ENCODE measurements at places on chromosomes 3 and 15. TPM values are rescaled to one million over a fixed set of nuclear protein-coding genes. Genes with fewer than 3 reads are reported as not detected.

DNA sequence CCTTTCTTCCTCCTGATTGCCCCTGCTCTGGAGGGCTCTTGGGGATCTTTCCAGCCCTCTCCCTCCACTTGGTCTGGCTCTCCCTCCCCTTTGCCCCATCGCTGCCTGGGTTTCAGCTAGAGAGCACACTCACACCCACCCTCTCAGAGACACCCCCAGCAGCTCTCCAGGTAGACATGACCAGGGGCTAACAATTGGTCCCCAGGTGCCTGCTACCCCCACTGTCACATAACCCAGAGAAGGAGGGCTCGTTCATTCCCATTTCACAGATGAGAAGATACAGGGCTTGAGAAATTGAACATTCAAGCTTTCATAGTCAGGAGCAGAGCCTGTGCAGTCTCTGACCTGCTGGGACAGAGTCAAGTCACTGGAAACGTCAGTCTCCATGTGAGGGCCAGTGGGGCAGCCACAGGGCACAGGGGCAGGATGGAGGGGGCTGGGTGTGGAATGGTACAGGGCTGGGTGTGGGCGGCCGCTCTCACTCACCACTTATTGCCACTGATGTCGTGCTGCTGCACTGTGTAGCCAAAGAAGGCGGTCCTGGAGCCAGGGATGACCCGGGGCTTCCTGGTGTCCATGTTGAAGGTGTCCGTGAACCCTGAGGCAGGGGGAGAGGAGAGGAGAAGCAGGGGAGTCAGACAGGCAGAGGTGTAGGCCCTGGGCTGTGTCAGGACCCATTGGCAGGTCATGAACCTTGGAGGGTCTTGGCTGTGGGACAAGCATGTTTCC lies 29.4 kb downstream of the ITGA11 start:
- DNase-seq: no peak

DNA sequence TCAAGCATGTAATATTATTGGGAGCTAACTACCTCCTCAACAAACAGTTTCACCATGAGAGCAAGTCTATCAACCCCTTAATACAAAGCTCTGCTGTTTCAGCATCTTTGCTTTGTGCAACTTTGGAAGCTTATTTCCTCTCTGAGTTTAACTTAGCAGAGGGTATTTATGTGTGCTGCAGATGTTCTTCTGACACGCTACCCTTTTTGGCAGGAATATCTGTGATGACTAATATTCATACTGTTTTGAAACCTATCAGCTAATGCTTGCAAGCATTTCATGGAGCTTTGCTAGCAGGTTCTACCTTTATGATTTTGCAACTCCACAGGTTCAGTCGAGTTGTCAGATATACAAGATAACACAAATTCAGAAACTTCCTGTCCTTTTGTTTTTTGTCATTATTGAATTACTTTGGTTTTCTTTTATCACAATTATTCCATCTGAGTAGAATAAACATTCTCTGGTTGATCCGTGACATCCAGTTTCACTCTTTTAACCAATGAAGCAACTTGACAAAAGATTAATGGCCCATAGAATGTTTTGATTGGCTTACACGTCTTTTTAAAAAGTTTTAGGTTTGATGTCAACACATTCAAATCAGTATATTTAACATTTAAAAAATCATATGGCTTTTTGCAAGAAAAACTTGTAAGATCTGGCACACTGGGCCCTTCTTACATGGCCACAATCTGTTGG lies 1.7 kb upstream of the SLC9A9 start:
- no peak for DNase-seq

- no peak for DNase-seq
These were observed 38.6 kb downstream of the CTNNB1 start for GRCh38 chr3:41237907-41238306.

- no peak for DNase-seq
These were observed 281.9 kb upstream of the C2CD4B start for GRCh38 chr15:62446984-62447383.

DNA sequence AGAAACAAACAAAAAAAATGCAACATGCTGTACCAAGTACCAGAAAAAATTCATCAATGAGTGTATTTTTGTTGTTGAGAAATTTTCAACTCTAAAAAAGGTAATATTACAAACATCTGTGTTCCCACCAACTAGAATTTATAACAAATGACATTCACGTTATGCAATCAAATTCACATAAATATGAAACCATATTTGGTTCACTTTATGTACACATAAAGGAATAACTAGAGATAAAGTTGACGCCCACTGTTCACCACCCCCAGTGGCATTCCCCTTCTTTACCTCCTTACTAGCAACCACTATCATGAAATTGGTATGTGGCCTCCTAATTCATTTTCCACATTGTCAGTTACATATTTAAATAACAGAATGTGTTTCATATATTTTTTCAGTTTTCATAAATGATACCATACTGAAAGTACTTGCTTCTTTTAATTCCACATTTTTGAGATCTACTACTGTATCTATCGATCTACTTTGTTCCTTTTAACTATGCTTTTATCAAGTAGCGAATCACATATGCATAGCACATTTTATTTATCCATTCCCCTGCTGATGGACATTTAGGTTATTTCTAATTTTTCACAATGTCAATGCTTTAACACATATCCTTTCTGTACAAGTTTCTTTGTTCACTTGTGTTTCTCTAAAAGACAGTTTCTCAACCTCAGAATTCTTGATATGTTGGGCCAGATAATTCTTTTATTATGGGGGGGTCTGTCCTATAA lies 34.5 kb downstream of the TBC1D5 start:
- no peak for DNase-seq

- no peak for DNase-seq
These were observed 31.9 kb upstream of the ATP13A3 start for GRCh38 chr3:194518652-194519051.

DNA sequence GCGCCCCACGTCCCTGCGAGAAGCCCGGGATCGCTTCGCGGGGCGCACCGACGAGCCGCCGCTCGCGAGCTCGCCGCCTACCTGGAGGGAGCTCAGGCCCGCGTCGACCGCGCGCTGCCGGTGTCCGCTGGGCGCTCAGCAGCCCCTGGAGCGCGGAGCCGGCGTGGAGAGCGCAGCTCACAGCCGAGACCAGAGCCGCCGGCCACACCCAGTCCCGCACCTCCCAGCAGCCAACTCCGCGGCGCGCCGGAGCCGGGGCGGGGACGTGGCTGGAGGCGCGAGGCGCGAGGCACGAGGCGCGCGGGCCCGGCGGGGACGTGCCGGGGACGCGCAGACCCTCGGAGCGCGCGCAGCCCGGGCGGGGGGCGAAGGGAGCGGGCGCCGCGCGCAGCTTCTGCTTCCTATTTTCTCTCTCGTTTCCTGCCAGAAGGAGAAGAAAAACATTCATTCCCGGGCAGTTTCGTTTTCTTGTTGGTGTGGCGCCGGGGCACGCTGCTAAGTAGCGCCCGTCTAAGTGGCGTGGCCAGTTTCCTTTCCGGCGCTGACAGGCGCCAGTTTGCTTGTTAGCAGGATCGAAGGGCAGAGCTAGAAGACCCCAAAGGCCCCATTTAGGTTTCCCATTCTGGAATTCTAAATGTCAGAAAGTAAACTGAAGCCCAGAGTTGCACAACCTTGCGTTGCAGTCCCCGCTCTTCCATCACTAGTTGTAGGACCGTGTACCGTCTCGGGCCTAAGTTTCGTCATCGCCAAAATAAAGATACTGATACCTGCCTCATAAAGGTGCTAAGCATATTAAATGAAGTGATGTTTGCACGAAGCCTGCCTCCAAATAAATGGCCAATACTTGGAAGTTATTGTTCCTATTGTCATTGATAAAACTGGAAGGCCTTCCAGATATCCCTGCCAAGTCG lies at the start of gene GNB4:
TSS of gene GNB4 (minus strand) at position 206 of the 911 bp plus-strand sequence. CDS start 25,270 bp downstream, outside the sequence.
- peak; percentile 74 for DNase-seq

GRCh38 chr15:37053166-37053565 lies 47.2 kb downstream of the MEIS2 start:
- DNase-seq: no peak

- DNase-seq: no peak
These were observed 32.9 kb downstream of the AMOTL2 start for GRCh38 chr3:134341389-134341788.

FLNB gene
- 16.7 TPM for total RNA-seq

TF gene
- total RNA-seq: 0.29 TPM

TRIM69 gene
- total RNA-seq: 30.8 TPM
